ENCODE measurements at places on chromosomes 5 and 9.

- DNase-seq: no peak
Observed at GRCh38 chr5:172800088-172800551, 29.1 kb upstream of the DUSP1 start.

- no peak for DNase-seq
Observed at GRCh38 chr5:14407746-14408175, 173.8 kb upstream of the OTULINL start.

- no peak for DNase-seq
Observed at GRCh38 chr5:122772446-122772845, 2.4 kb upstream of the SNX2 start.

- no peak for DNase-seq
Observed at GRCh38 chr5:124592891-124593290, 153.5 kb downstream of the ZNF608 start.

DNA sequence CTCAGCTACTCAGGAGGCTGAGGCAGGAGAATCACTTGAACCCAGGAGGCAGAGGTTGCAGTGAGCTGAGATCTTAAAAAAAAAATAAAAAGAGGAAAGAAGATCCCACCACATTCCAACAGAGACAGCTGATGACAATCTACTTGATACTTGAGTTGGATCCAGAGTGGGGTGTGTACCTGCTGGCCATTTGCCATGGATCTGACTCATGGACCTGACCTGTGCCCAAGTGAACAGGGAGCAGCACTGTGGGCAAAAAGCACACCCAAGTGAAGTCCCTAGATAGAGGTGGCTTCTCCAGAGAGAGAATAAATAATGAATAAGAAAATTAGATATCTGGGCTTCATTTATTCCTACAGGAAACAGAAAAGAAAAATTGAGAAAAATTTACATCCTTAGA lies 81.2 kb upstream of the MIER3 start:
- no peak for DNase-seq

- no peak for DNase-seq
Observed at GRCh38 chr9:68637020-68637419, 68.0 kb upstream of the PIP5K1B start.

GRCh38 chr5:109199799-109200620 lies 209.8 kb downstream of the PJA2 start:
- no peak for DNase-seq

- no peak for DNase-seq
Observed at GRCh38 chr9:89787595-89787994, 182.8 kb downstream of the GADD45G start.

GRCh38 chr9:126965541-126966428 lies 51.2 kb downstream of the RALGPS1 start:
- DNase-seq: no peak

All from GOT3 (cell line).